ENCODE measurements at places on chromosomes 12 and 14. TPM values are rescaled to one million over a fixed set of nuclear protein-coding genes. Genes with fewer than 3 reads are reported as not detected.

- H3K36me3 ChIP-seq = no peaks in the 10 kb centered on the region
- H3K4me3 ChIP-seq = no peak overlapping the region
- H3K27me3 ChIP-seq = no peaks in the 10 kb centered on the region
- DNase-seq = no peak
- H3K27ac ChIP-seq = no peak overlapping the region
- H3K4me1 ChIP-seq = no peaks in the 10 kb centered on the region
These were observed 31.4 kb downstream of the NUBPL start for GRCh38 chr14:31592631-31593030.

DNA sequence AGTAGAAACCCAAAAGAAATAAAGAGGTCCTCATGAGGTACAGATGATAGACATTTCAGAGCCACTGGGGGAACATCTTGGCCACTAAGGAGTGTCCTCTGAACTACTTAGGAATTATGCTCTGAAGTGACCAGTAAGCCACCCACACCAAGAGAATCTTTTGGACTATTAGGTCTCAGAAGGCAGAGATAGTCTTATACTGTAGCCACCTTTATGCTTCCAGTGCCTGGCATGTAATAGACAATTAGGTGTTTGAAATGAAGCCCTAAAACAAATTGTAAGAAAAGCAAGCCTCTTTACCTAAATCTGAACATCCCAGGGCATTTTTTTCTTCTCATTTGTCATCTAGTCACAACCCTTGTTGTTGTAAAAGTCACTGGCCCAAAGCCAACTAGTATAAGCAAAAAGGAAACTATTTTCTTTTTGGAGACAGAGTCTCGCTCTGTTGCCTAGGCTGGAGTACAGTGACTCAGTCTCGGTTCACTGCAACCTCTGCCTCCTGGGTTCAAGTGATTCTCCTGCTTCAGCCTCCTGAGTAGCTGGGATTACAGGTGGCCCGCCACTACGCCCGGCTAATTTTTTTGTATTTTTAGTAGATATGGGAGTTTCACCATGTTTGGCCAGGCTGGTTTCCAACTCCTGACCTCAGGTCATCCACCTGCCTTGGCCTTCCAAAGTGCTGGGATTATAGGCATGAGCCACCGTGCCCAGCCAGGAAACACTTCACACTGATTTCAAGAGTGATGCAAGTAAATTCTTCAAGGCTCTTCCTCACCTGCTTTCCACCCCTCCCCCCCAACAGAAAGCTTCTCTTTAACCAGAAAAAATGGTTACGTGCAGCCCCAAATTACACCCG, 11.1 kb downstream of the PLEKHA5 start:
- no peak for DNase-seq
- H3K4me1 ChIP-seq = peaks cover 26% of the 10 kb centered on the region
- no peaks in the 10 kb centered on the region for H3K36me3 ChIP-seq
- no peak overlapping the region for H3K27ac ChIP-seq
- H3K27me3 ChIP-seq = no peaks in the 10 kb centered on the region

DNA sequence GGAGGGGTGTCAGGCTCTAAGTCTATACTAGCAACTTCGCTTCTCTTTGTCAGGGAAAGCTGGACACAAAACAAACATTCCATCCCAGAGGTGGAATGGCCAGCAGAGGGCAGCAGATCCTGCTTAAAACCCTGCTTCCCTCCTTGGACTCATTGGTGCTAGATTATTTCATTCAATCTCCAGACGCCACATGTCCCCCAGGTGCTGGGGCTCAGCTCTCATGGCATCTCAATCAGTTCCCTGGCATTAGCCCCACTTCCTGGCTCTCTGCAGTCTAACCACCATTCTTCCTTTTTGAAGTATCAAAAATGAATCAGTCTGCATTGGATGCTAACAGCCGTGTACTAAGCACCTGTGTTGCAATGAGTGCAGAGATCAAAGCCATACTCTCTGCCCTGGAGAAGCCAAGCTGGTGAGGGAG, 8.1 kb upstream of the PPP1R1A start:
- no peak overlapping the region for H3K27ac ChIP-seq
- H3K27me3 ChIP-seq = no peaks in the 10 kb centered on the region
- H3K36me3 ChIP-seq = no peaks in the 10 kb centered on the region
- H3K4me3 ChIP-seq = no peak overlapping the region
- H3K4me1 ChIP-seq = peaks cover 5% of the 10 kb centered on the region
- DNase-seq = peak; percentile 71

GRCh38 chr14:36477266-36477665, 42.8 kb downstream of the NKX2-1 start:
- DNase-seq = no peak
- no peaks in the 10 kb centered on the region for H3K27me3 ChIP-seq
- H3K4me1 ChIP-seq = no peaks in the 10 kb centered on the region
- no peak overlapping the region for H3K4me3 ChIP-seq

- H3K27ac ChIP-seq = no peak overlapping the region
- no peak overlapping the region for H3K4me3 ChIP-seq
- no peaks in the 10 kb centered on the region for H3K36me3 ChIP-seq
- no peaks in the 10 kb centered on the region for H3K4me1 ChIP-seq
- H3K27me3 ChIP-seq = no peaks in the 10 kb centered on the region
These were observed 8.5 kb downstream of the KRT85 start for GRCh38 chr12:52358575-52359350.

DNA sequence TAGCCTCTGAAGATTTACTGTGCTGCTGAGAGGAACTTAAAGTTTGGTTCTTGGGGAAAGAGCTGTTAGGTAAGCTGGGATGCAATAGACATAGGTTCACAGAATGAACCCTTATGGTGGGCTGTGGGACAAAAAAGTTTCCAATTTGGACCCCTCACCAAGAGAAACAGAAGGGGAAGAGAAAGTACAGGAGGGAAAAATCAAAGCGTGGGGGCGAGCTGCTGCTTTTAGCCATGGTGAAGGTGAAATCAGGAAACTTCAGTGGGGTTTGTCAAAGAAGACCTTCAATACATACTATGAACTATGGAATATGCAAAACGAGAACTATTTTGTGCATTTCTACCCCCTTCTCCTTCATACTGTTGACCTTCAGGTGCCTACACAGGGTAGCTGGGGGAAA, 10.6 kb upstream of the NINJ2 start:
- H3K4me1 ChIP-seq = no peaks in the 10 kb centered on the region
- H3K27ac ChIP-seq = no peak overlapping the region
- H3K4me3 ChIP-seq = no peak overlapping the region
- no peak for DNase-seq
- no peaks in the 10 kb centered on the region for H3K36me3 ChIP-seq
- H3K27me3 ChIP-seq = no peaks in the 10 kb centered on the region

The TSHR gene
- not detected for total RNA-seq

- no peaks in the 10 kb centered on the region for H3K27me3 ChIP-seq
- H3K4me3 ChIP-seq = no peak overlapping the region
- no peak for DNase-seq
- H3K36me3 ChIP-seq = no peaks in the 10 kb centered on the region
- H3K4me1 ChIP-seq = peaks cover 1% of the 10 kb centered on the region
These were observed 5.7 kb downstream of the GNG2 start for GRCh38 chr14:51865953-51866747.

The MANSC1 gene
- total RNA-seq = 8.9 TPM

DNA sequence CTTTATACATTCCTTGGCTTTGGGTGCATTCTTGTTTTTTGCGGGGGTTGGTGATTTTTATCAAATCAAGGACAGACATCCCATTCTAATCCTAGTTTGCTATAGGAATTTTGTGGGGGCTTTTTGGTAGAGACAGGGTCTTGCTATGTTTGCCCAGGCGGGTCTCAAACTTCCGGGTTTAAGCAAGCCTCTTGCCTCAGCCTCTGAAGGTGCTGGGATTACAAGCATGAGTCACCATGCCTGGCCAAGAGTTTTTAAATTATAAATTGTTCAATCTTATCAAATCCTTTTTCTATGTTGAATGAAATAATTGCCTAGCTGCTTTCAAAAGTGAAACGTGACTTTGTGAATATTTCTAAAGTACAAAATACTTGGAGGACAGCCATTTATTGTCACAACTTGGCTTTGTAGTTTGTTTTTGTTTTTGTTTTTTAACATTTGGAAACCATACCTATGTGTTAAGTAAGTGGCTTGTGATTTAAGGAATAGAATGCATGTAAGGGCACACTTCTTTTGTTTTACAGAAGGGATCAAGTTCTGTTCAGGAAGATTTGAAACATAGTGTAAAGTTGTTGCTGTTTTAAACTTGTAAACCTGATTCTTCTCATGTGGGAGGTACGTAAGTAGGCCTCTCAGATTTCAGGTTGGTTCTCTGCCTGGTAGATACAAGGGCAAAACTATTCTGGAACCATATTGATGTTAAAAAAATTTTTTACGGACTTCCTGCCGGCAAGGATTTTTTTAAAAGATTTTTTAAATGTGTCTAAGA, 13.4 kb downstream of the MARK3 start:
- no peak for DNase-seq
- no peak overlapping the region for H3K4me3 ChIP-seq
- H3K27me3 ChIP-seq = no peaks in the 10 kb centered on the region
- peaks cover 93% of the 10 kb centered on the region for H3K4me1 ChIP-seq
- H3K36me3 ChIP-seq = no peaks in the 10 kb centered on the region

DNA sequence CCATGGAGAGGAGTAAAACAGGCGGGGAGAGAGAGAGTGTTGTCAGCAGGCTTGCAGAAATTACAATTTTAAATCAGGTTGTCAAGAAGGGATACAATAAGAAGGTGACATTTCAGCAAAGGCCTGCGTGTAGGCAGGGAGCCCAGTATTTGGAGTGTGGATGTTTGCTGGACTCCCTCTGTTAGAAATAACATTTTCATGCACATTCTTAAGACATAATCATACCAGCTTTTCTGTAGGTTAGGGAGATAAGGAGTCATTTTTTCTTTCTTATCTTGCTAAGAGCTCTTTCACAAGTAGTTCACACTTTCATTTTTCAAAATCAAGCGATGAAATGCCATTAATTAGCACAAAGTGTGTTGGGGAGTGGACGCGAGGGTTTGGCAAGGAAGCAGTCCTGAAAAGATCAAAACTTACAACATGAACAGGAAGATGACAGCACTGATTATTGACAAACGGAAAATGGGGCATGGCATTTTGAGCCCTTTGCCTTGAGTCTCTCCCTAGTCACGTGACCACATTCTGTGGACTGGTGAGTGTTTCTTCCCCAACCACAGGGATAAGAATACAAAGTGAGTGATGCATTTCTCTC, 160.2 kb downstream of the DAD1 start:
- H3K36me3 ChIP-seq = no peaks in the 10 kb centered on the region
- no peak overlapping the region for H3K27ac ChIP-seq
- no peak for DNase-seq
- H3K27me3 ChIP-seq = no peaks in the 10 kb centered on the region

DNA sequence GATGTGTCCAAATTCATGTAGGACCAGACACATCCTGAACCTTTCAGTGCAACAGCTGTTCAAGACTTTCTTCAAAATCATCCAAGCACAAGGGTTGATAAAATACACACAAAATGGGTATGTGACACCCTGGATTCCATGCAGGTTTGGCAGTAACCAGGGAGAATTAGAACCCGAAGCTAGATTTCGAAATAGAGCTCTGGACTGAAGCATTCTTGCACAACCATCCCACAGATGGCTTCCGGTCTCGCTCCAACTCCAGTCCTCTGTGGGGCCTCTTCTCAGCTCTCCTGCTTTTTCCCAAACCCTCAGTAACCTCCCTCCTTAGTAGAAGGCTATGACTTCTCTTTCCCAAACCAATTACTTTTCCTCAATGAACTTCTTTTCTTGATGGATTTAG, 171.3 kb downstream of the TTC7B start:
- no peak overlapping the region for H3K27ac ChIP-seq
- no peak overlapping the region for H3K4me3 ChIP-seq
- H3K4me1 ChIP-seq = no peaks in the 10 kb centered on the region

Measured in body of pancreas (tissue), 4 donors.